ENCODE measurements at places on chromosomes 16 and 17.

DNA sequence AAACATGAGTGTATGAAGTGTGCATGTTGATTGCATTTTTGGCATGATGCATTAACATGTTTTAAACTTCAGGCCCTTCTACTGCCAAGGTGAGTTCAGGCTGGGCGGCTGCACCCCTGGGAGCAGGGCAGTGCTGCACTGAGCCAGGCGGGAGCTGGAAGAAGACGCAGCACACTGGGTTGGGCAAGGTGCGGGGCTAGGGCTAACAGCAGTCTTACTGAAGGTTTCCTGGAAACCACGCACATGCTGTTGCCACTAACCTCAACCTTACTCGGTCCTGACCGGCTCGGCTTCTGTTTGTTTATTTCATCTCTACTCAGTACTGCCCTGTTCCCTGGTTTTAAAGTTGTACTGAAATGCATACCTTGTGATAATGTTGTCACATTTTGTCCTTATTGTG lies 61.0 kb downstream of the MAP2K4 start:
- no peak for DNase-seq

DNA sequence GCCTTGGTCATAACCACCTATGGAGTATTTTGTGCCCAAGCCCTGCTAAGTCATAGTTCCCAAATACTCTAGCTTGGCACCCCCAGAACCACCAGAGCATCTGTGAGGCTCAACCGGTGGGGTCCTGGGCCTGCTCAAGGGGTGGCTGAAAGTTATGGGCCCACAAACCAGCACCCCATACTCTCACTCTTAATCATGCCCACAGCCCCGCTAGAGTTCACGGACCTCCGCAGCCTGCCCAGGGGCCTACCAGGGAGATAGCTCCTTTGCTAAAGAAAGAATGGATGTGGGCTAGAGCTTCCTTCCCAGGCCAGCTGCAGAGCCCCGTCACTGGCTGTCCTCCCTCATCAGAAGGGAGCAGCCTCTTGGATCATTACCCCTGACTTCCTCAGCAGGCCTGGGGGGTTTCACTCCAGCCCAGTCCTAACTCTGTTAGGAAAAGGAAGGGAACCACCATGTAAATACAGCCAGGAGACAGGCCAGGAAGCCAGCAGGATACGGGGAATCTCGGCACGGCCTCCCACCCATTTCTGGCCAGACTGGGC lies 1.4 kb downstream of the GIT1 start:
- DNase-seq = no peak

GRCh38 chr16:3188925-3189825 lies 1.2 kb downstream of the OR1F1 start:
- no peak for DNase-seq

GRCh38 chr17:45426561-45426960 lies 6.1 kb downstream of the ARHGAP27 start:
- no peak for DNase-seq

DNA sequence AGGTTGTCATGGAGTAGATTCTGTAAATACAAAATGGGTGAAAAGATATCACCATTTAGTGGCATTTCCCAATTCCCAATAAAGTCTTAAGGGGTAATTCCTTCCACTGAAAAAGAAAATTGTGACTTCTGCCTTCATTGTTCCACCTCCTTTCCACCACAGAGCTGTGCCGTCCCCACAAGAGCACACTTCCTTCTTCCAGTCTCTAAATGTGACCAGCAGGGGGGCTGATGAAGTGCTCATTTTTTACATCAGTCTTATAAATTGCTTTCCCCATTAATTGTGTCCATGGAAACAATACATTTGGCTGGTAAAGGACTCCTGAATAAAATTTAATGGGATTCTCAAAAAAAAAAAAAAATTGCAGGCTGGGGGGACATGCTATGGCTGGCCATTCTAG lies 260.8 kb upstream of the PSMD7 start:
- no peak for DNase-seq

DNA sequence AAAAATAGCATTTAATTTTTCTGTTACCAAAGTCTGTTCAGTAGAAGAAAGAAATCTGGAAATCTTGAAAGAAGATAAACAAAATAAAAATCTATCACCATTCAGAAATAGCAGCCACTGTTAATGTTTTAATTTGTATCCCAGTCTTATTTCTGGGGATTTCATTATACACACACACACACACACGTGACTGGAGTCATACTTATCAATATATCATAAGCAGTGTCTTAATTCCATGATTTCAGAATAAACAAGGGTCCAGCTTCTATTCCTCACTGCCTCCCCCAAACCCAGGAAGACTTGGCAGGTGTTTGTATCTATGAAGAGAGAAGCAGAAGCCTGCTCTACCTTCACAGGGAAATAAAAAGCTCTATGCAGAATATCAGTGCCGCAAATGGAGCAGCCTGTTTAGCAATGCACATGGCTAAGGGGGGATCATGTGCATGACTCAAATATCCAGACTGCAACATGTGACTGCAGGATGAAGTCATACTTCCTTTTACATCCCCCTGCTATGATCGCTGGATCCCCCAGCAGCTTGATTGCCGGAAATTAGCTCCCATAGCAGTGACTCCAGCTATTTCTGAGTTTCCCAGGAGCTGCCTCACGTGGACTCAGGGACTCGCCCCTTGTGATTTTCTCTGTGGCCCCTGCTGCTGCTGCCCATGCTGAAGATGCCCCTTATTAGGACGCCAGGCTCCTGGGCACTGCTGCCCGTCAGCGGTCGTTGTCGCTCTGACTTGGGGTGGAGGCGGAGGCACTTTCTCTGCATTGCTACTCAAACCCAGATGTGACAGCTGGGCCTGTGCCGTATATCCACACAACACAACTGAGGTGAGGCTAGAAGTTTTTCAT lies 341.0 kb downstream of the CPPED1 start:
- no peak for DNase-seq

DNA sequence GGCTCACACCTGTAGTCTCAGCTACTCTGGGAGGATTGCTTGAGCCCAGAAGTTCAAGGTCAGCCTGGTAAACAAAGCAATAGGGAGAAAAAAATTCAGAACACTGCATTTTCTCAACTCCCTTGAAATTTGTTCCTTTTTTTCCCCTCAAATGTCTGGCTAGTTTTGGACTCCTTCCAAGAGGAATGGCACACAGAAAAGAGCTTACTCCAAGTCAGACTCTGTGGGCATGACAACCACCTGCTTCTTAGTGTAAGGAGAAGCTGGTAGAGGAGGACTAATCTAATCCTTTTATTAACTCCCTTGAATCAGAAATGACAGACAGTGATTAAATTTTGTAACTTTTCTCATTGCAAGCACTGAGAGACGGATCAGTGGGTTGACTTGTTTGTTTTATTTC lies 27.9 kb upstream of the HYDIN start:
- no peak for DNase-seq

DNA sequence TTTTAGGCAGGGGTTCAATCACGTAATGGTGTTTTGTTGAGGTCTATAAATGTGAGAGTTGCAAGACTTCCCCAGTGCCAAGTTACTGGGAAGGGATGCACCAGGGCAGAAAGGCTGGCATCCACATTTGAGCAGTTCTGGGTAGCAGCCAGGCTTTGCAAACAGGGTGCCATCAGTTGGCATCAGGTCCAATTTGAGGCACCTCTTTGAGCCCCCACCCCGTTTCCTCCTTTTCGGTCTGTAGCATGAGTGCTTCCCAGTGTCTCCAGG lies 142.6 kb upstream of the CACNG5 start:
- peak; percentile 32 for DNase-seq

- no peak for DNase-seq
Observed at GRCh38 chr17:75587675-75588595, at the start of gene MYO15B. Gene MYO15B, plus strand, starts transcription at chr17:75587800. Its CDS starts 258 bp downstream, at chr17:75588058.

DNA sequence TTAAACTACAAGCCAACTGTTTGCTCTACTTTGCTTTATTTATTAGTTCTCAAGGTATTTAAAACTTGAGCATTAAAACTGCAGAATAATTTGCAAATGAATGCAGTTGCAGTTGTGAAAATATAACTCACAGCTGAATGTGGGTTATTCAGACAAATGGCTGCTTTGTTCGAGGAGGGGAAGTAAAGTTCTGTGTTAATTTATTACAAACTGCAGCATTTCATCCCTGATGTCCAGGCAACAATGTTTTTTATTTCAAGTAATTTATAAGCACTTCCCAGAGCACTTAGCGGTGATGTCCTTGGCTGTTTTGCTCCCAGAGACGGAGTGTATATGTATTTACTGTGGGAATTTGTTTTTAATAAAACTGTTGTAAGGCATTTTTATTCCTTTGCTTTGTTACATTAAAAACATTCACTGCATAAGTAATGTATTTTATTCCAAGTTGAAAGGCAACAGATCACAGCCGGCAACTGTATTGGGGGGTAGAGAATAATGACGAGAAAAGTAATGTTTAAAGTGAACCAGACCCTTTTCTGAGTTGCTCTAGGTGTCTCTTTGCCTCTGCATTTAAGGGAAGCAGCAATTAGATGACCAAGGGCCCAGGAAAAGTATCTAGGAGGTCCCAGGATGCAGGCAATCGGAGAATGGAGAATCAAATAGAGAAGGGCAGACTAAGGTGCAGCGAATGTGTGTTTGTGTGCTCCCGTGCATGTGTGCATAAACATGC lies 291.2 kb upstream of the SALL1 start:
- DNase-seq = no peak

- no peak for DNase-seq
Observed at GRCh38 chr17:48307814-48308411, 122.1 kb downstream of the SKAP1 start.

- DNase-seq = no peak
Observed at GRCh38 chr17:48894886-48895285, 2.3 kb downstream of the ATP5MC1 start.

DNA sequence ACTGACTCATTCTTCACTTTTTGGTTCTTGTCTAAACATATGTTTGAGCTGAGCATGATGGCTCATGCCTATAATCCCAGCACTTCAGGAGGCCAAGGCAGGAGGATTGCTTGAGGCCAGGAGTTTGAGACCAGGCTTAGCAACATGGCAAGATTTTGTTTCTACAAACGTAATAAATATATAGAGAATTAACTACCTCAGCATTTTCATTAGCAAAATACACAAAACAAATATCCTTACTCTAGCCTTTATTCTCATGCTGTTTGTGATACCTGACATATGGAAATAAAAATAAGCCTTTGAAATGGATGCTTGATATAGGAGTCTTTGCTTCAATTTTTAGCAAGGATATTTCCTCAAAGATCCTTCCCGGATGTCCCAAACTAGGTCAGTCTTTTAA lies 132.8 kb downstream of the ABCC1 start:
- DNase-seq = no peak

DNA sequence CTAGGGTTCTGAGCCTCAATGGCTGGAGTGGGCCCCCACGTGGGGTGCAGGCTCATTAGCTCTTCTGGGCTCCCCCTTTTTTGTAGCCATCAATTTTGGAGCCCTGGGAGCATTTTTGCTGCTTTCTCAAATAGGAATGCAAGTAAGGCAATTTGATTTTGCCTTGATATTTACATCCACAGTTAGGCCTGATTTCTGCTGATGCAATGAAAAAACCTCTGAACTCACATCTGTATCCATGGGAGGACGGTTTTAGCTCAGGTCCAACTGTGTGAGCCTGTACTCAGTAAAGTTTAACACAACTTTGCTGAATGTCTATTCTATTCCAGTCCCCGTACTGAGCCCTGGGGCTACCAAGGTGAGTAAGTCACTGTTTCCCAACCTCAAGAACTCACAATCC lies 425.0 kb downstream of the HAPSTR1 start:
- DNase-seq = no peak

- no peak for DNase-seq
Observed at GRCh38 chr16:12574721-12575120, 229.0 kb downstream of the CPPED1 start.

- DNase-seq = no peak
Observed at GRCh38 chr16:50644245-50644644, 36.9 kb downstream of the SNX20 start.

DNA sequence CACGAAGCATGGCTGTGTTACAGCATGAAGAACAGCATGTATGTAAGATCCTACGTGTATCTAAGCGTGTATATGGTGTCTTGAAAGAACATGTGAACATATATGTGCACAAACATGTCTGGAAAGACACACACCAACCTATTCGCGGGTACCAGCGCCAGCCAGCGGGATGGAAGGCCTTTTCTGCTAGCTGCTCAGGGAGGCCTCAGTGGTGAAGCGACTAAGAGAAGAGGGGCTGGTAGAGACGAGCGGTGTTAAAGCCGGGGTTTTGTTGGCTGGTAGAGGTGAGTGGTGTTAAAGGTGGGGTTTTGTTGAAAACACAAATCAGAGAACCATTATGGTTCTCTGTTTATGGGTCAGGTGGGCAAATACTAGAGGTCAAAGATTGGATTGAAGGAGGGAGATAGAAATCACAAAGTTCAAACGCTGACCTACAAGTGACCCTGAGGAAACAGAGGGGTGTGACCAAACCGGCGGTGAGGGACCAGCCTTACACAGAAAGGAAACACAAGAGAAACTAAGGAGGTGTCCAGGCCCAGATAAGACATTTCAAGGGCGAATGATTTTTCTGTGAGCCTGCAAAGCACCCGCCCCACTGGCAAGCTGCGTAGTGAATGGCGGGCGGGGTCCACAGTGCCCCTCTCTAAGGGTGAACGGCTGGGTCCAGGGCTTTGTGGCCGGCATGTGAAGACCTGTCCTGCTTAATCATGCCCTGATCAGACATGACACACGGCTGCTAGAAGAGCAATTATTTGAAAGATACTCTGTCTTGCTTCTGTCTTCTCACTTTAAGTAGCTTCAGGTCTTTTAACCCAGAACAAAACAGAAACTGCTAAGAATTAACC lies 8.1 kb downstream of the ZCCHC14 start:
- no peak for DNase-seq

- no peak for DNase-seq
Observed at GRCh38 chr16:19135896-19136438, 22.2 kb downstream of the ITPRIPL2 start.

DNA sequence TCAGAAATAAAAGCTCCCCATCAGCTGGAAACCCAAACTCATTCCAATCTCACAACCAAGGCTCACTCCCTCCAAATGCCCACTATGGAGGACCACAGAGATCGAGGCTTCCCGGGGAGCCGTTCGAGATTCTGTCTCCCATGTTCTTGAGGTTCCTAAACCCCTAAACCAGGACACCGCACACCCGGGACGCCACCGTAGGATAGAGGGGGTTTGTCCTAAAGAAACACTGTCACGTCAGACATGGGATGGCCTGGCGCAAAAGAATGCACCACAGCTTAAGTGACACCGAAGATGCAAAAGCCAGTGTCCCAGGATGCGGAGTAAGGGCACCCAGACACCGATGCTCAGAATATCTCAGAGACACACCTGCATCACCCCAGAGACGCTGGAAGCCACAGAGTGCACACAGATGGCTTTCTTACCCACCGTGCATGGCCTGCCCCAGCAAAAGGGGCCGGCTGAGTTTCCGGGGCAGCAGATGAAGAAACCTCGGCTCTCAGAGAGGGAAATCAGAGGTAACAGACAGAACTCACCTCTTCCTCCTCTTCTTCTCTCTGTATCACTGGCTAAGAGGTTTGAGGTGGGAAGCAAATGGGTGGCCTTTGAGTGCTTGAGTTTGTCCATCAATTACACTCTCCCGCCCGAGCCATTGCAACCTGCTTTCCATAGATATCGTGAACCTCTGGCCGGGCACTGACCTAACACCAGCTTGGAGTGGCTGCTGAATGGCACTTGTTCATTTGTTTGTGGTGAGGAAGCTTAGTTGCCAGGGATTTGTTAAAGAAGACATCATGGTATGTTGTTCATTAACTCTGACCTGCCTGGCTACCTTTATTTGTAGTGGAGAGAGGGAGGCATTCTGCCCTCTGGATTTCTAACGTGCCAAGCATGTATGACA lies 65.1 kb upstream of the TNRC6C start:
- no peak for DNase-seq

- peak; percentile 81 for DNase-seq
Observed at GRCh38 chr17:40432864-40433528, 10.3 kb upstream of the IGFBP4 start.

All from vagina (tissue), 2 donors.